Prostate gland (tissue), 2 donors: ENCODE measurements at places on chromosomes 4 and X.

DNA sequence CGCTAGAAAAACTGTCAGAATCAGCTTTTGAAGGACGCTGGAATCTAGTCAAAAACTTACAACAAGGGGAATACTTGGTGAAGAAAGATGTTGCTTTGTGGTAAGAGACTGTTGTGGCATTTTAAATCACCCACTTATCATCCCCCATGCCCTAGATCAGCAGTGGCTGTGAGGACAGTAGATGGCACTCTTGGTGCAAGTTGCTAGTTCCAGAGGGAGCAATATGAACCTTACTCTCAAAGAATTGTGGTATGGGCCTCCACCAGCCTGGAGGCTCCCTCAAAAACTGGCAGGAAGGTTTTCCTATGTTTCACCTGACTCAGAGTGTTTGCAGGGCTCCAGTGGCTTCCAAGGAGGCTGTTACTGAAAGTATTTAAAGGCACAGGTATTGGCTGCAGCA is 37.7 kb upstream of the SLC16A2 start:
- no peaks in the 10 kb centered on the region for H3K27me3 ChIP-seq
- H3K4me3 ChIP-seq = no peak overlapping the region
- H3K4me1 ChIP-seq = no peaks in the 10 kb centered on the region
- DNase-seq = peak; percentile 8
- no peaks in the 10 kb centered on the region for H3K36me3 ChIP-seq
- no peak overlapping the region for H3K27ac ChIP-seq

DNA sequence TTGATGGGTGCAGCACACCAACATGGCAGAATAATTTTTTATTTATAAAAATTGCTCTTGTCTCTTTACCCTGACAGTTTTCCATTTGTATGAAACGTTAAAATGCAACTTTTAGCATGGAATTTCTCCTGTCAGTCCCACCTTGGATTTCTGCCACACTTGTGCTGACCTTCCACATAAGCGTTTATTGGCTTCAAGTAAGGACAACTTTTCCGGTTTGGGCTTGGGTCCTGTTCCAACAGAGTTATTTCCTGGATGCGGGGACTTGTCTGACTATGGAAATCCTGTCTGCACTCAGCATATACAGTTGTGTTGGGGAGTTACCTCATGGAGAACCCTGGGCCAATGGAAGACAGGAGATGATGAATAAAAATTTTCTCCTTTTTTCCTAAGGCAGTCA is 294.7 kb downstream of the NAF1 start:
- no peaks in the 10 kb centered on the region for H3K4me1 ChIP-seq
- H3K27ac ChIP-seq = no peak overlapping the region
- H3K36me3 ChIP-seq = no peaks in the 10 kb centered on the region
- no peak for DNase-seq
- H3K27me3 ChIP-seq = no peaks in the 10 kb centered on the region
- no peak overlapping the region for H3K4me3 ChIP-seq

DNA sequence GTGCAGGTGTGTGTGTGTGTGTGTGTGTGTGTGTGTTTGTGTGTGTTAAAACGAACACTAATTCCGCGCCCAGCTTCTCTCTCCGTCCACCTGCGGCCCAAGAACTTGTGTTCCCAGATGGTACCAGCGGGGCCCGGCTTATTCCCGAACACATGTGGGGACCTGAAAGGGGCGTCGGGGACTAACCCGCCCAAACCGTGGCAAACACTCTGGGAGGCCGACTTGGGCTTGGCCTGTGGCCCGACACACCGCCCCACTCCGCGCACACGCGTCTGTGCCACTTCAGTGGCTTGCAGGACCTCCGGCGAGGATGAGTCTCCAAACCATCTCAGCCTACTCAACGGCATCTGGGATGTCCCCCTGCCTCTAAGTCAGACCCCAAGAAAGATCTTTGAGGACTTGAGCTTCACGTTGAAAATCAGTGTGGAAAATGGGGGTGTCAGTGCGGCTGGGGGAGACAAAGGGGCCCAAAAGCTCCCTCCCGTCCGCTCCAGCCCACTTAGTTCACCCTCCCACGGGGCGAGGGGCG is 790 bp upstream of the HHIP start:
- no peaks in the 10 kb centered on the region for H3K4me1 ChIP-seq
- H3K27me3 ChIP-seq = peaks cover 4% of the 10 kb centered on the region
- DNase-seq = no peak
- peak overlapping the region; percentile 53 for H3K27ac ChIP-seq

DNA sequence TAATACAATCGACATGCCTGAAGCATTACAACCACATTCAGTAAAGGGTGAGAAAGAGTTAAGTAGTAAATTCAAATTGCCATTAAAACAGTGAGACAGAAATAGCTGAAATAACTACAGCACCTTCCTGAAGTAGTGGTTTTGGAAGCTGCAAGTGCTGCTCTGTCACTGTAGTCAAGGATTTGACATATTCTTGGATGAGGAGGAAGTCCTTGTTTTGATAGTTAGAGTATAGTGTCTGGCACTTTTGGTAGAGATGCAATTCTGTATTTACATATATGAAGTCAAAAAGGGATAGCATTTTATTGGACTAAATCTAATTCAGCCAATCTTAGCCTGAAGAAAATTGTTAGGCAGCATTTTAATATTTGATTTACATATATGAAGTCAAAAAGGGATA is 1559.6 kb downstream of the TECRL start:
- no peaks in the 10 kb centered on the region for H3K27me3 ChIP-seq
- H3K27ac ChIP-seq = no peak overlapping the region
- no peaks in the 10 kb centered on the region for H3K4me1 ChIP-seq
- H3K4me3 ChIP-seq = no peak overlapping the region

- DNase-seq = no peak
- H3K4me1 ChIP-seq = no peaks in the 10 kb centered on the region
- no peak overlapping the region for H3K4me3 ChIP-seq
- H3K27me3 ChIP-seq = no peaks in the 10 kb centered on the region
- no peak overlapping the region for H3K27ac ChIP-seq
- no peaks in the 10 kb centered on the region for H3K36me3 ChIP-seq
Measured at GRCh38 chr4:102606261-102606660, 105.1 kb downstream of the NFKB1 start.

DNA sequence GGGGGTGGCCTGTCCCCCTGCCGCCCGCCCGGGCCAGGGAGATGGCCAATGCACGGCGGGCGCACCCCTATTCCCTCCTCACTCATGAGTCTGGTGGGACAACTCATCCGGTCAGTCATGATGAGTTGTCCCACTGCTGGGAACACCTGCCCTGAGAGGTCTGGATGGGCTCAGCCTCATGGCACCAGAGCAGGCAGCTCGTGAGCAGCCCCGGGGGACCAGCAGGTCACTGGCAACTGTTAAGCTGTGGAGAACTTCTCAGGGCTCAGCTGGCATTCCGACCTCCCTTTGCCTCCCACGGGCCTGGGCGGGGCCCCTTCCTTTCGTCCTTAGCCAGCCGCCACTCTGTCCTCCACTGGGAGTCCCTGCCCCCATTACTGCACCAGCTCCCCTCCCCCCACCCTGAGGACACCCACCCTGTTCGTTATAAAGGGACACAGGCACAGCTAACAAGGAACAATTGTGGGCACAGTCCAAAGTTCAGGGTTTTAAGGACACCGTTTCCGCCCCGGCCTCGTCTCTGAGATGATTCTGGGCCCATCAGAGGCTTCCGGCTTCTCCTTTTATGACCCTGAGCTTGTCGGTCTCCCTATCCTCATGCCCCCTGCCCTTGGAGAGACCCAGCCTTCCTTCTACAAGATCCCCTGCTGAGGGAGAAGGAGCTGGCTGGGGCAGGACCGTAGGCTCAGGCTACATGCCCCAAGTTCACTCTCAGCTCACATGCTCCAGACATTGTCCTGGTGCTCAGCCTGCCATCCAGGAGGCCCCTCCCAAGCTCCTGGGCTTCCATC is 14.6 kb upstream of the KIAA0232 start:
- H3K27me3 ChIP-seq = no peaks in the 10 kb centered on the region
- H3K36me3 ChIP-seq = no peaks in the 10 kb centered on the region
- no peak overlapping the region for H3K27ac ChIP-seq
- H3K4me3 ChIP-seq = no peak overlapping the region
- no peak for DNase-seq
- H3K4me1 ChIP-seq = no peaks in the 10 kb centered on the region

DNA sequence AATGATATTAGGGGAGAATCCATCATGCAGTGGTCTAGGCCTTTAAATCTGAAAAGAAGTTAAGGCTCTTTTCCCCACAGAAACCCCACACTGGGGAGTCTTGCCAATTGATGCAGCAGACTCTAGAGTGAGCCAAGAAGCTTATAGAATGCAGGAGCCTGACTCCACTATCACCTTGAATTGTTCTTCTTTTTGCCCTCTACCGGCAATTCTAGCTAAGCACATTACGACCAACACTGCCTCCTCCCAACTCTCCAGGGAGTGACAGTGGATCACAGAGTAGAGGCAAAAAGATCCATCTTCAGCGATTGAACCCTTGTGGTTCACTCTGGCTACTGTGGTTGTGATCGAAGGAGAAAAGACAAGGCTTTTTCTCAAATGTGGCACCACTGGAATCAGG is 331.5 kb downstream of the NKX6-1 start:
- no peaks in the 10 kb centered on the region for H3K4me1 ChIP-seq
- no peak for DNase-seq
- H3K27me3 ChIP-seq = no peaks in the 10 kb centered on the region
- H3K27ac ChIP-seq = no peak overlapping the region

GRCh38 chr4:110198049-110198434 is 373 bp downstream of the ELOVL6 start:
- peaks cover 4% of the 10 kb centered on the region for H3K4me1 ChIP-seq
- H3K36me3 ChIP-seq = no peaks in the 10 kb centered on the region
- no peak for DNase-seq
- peak overlapping the region; percentile 91 for H3K27ac ChIP-seq

DNA sequence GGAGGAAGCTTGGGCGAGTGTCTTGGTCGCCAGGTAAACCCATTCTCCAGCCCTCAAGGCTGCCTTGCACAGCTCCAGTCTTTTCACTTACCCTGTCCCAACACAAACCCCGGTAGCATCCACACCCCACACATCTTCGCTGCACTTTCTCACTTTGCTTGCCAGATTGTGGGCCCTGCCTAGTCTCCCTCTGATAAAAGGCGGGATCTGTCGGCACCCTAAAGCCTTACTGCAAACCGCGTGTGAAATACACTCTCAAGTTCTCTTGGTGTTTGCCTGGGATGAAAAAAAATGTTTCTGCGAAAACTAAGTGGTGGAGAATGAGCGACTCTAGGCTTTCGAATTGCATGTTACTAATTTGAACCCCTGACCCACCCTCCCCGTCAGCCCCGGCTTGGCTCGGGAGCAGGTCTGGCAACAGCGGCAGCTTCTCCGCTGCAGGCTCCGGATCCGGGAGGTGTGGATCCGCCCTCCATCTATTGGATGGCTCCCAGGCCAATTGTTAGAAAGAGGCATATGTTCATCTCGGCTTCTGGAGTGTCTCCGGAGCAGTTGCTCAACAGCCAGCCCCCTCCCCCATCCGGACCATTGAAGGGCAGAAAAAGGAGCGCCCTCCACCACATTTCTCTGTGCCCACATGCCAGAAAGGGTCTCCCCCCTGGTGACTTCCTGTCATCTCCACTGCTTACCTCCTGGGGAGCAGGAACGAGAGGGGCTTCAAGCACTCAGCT is 3.0 kb upstream of the CITED1 start:
- H3K36me3 ChIP-seq = no peaks in the 10 kb centered on the region
- no peaks in the 10 kb centered on the region for H3K27me3 ChIP-seq
- no peaks in the 10 kb centered on the region for H3K4me1 ChIP-seq
- no peak overlapping the region for H3K4me3 ChIP-seq
- no peak overlapping the region for H3K27ac ChIP-seq

DNA sequence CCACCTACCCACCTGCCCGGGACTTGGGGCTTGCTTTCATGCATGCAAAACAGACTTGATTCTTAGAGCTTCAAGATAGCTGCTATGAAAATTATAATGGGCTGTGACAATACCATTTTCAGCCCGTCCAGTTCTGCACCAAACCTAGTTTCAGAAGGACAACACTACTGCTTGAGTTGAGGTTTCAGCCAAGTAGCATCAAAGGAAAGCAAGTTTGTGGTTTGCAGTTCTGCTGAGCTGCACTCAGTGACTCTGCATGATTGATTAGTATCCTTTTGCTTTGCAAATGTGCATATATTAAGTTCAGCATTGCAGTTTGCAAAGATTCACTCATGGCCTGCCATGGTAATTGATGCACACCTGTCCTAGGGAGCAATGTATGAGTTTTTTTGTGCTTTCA is 442.7 kb downstream of the RPA4 start:
- DNase-seq = no peak
- H3K4me3 ChIP-seq = no peak overlapping the region
- H3K27me3 ChIP-seq = no peaks in the 10 kb centered on the region
- no peak overlapping the region for H3K27ac ChIP-seq
- H3K4me1 ChIP-seq = no peaks in the 10 kb centered on the region
- H3K36me3 ChIP-seq = no peaks in the 10 kb centered on the region

- no peak overlapping the region for H3K4me3 ChIP-seq
- DNase-seq = peak; percentile 48
- no peaks in the 10 kb centered on the region for H3K27me3 ChIP-seq
Measured at GRCh38 chrX:43958529-43958928, 14.7 kb downstream of the NDP start.

DNA sequence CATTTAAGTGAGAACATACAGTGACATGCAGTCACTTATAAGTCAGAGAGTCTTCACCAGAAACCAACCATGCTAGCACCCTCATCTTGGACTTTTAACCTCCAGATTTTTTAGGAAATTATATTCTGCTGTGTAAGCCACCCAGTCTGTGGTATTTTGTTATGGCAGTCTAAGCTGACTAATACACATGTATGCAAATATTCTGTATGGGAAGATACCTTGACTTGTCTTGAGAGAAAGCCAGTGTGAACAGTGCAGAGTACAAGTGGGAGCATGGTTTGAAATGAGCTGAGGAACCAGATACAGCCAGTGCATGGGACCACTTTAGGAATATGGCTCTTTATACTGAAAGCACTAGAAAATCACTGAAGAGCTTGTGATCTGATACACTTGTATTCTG is 110.4 kb upstream of the MAP9 start:
- no peak overlapping the region for H3K4me3 ChIP-seq
- H3K4me1 ChIP-seq = no peaks in the 10 kb centered on the region
- no peaks in the 10 kb centered on the region for H3K27me3 ChIP-seq
- DNase-seq = no peak

DNA sequence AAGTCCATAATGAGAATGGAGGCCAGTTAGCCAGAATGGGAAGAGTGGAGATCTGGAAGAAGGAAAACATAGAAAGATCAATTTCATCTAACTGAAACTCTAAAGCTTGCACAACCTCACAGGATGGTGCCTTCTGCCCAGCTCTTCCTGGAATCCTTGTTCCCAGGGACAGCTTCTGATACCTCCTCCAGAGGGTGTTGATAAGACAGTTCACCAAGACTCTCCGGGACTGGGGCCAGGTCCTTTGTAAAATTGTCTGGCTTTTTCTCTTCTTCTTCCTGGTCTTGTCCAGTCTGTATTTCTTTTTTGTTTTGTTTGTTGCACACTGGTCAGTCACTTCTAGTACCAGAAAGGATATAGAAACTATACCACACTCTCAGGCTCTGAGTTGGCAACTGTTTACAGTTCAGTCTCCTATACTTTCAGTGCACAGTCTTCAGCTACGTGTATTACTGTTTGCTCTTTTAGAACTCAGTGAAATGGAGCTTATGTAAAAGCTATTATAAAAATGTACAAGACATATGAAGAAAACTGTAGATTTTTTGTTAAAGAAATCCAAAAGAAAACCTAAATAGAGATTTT is 142.8 kb upstream of the RPL34 start:
- H3K27ac ChIP-seq = no peak overlapping the region
- no peaks in the 10 kb centered on the region for H3K4me1 ChIP-seq
- no peaks in the 10 kb centered on the region for H3K27me3 ChIP-seq
- DNase-seq = no peak

- no peak for DNase-seq
- H3K27ac ChIP-seq = no peak overlapping the region
- no peaks in the 10 kb centered on the region for H3K27me3 ChIP-seq
- no peak overlapping the region for H3K4me3 ChIP-seq
Measured at GRCh38 chr4:36152735-36153134, 91.6 kb downstream of the ARAP2 start.
